ENCODE measurements at places on chromosomes 13 and 19. TPM values are rescaled to one million over a fixed set of nuclear protein-coding genes. Genes with fewer than 3 reads are reported as not detected.

- no peaks in the 10 kb centered on the region for H3K27me3 ChIP-seq
- H3K36me3 ChIP-seq: no peaks in the 10 kb centered on the region
- no peak overlapping the region for H3K27ac ChIP-seq
- no peaks in the 10 kb centered on the region for H3K4me1 ChIP-seq
These were observed 755.9 kb downstream of the LIG4 start for GRCh38 chr13:107459430-107459829.

DNA sequence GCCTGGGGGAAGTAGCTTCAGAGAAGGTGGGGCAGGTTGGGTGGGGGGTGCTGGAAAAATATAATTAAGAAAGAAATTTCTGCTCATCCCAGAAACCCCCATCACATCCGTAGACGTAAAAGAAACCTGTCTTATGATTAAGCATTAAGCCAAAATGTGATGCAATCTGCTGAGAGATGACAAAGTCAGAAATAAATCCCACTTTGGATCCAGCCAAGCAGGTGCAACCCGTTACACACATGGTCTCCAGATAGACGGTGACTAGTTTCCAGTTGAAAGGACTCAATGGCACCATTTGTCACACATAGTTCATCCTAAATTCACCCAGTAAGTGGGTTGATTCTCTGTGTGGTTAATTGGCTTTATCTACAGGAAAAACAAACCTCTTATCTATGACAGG is 34.1 kb downstream of the PSG5 start:
- H3K36me3 ChIP-seq: no peaks in the 10 kb centered on the region
- H3K4me3 ChIP-seq: no peak overlapping the region
- no peaks in the 10 kb centered on the region for H3K27me3 ChIP-seq
- no peak overlapping the region for H3K27ac ChIP-seq

- DNase-seq: no peak
- H3K4me3 ChIP-seq: no peak overlapping the region
- no peak overlapping the region for H3K27ac ChIP-seq
- no peaks in the 10 kb centered on the region for H3K4me1 ChIP-seq
- H3K27me3 ChIP-seq: no peaks in the 10 kb centered on the region
- H3K36me3 ChIP-seq: no peaks in the 10 kb centered on the region
These were observed 22.8 kb upstream of the ITM2B start for GRCh38 chr13:48210178-48210577.

GRCh38 chr13:103238441-103238840 is 172.2 kb upstream of the SLC10A2 start:
- H3K27me3 ChIP-seq: no peaks in the 10 kb centered on the region
- no peak overlapping the region for H3K4me3 ChIP-seq
- H3K27ac ChIP-seq: no peak overlapping the region
- H3K4me1 ChIP-seq: no peaks in the 10 kb centered on the region

GRCh38 chr19:944663-945241 is 18.9 kb downstream of the ARID3A start:
- H3K27ac ChIP-seq: no peak overlapping the region
- no peak for DNase-seq
- H3K27me3 ChIP-seq: no peaks in the 10 kb centered on the region

DNA sequence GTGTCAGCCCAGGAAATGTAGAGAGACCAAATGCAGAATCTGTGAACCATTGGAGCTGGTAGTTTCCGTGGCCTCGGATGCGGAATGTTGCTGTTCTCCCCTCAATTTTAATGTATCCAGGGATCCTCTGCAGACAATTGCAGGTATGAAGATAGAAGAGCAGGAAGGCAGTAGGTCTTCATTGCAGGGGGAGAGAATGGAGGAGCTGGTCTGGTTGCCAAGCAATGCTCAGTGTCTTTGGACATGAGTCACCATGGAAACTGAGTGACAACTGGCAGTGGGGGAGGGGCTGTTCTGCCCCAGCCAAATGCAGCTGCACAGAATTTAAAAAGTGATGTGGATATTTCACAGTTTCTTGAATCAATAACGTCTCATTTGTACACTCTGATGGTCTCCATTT is 56.1 kb upstream of the ZNF835 start:
- no peak overlapping the region for H3K27ac ChIP-seq
- no peaks in the 10 kb centered on the region for H3K4me1 ChIP-seq
- DNase-seq: no peak
- H3K4me3 ChIP-seq: no peak overlapping the region
- H3K36me3 ChIP-seq: no peaks in the 10 kb centered on the region

DNA sequence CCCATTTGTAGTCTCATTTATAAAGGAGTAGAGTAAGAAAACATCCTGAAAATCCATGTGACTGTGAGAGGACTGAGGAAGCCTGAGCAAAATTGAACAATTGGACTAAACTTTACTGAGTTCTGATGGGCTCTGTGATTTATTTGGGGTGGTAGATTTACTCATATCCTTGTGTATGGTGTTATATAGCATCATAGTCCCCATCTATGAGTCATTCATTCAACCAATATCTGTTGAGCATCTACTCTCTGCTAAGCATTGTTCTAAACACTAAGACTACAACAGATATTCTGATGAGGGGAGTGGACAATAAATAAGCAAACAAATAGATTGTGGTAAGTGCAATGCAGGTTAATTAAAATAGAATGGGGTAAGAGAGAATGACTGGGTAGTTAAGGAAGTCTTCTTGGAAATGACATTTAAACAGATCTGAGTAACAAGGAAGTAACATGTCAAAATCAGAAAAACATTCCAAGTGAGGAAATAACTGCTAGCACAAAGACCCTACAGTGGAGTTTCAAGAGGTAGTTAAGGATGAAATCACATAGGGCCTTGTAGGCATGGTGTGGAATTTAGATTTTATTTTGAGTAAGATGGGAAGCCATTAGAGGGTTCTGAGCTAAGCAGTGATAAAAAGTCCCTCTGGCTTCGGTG is 36.3 kb upstream of the MLNR start:
- no peaks in the 10 kb centered on the region for H3K27me3 ChIP-seq
- H3K4me1 ChIP-seq: no peaks in the 10 kb centered on the region
- H3K36me3 ChIP-seq: peaks cover 7% of the 10 kb centered on the region

DNA sequence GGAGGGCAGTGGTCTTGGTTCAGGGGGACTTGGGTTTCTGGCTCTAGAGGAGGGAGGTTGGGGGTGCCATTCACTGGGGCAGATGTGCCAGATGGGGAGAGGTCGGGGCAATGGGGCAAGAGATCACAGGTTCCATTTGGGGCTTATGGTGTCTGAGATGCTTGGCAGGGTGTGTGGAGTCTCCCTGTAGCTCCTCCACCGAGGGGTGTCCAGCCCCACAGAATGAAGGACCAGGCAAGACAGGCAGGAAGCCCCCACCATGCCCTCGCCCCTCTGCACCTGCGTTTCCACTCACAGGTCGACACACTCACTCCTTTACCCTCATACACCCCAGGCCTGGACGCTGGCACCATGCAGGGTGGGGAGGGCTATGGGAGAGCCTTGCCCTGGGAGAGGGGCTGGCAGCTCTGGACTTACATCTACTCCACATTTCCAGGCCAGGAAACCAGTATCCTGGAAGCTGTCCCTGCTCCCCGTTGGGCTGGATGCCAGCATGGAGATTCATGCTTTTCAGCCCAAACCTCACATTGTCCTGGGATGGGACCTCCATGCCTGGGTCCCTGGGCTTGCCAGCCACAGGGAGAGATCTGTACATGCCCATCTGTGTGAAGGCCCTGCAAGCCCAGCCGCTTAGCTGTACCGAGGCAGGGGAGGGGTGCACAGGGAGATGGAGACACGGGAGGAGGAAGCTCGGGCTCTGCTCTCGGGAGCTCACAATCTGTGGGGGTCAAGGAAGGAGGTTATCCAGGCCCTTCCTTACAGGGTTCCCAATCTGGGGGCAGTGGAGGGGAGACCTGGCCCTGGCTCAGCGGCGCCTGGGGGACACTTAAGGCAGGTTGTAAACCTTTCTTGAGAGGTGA is 77.1 kb downstream of the CHST8 start:
- H3K4me1 ChIP-seq: no peaks in the 10 kb centered on the region
- peaks cover 1% of the 10 kb centered on the region for H3K27me3 ChIP-seq
- H3K4me3 ChIP-seq: no peak overlapping the region
- no peaks in the 10 kb centered on the region for H3K36me3 ChIP-seq

DNA sequence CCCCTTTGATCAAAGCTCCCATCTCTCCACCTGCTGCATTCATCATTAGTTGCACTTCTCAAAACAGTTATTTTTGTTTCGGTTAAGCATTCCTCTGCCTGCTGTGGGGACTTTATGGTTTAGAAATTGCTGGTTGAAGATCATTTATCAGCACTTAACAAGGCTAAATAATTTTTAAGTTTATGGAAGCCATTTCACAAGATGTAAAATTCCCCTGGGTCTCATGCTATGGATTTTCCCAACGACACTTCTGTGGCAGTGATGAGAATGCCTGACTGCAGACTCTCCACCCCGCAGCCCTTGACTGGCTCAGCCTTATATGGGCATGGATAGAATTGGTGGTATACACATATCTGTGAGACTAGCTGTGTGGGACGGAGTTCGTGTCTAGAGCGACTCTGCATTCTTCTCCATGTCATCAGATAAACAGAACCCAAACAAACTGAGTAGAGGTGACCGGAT is 52.8 kb downstream of the COL4A2 start:
- no peaks in the 10 kb centered on the region for H3K36me3 ChIP-seq
- H3K4me1 ChIP-seq: no peaks in the 10 kb centered on the region
- no peak overlapping the region for H3K4me3 ChIP-seq
- no peak overlapping the region for H3K27ac ChIP-seq

- H3K36me3 ChIP-seq: no peaks in the 10 kb centered on the region
- no peaks in the 10 kb centered on the region for H3K4me1 ChIP-seq
- DNase-seq: no peak
- H3K27ac ChIP-seq: no peak overlapping the region
These were observed 653.3 kb downstream of the DIAPH3 start for GRCh38 chr13:59510386-59510785.

Gene PRRG2
- total RNA-seq: 0.82 TPM

Gene WASF3
- 10.4 TPM for total RNA-seq

Gene ZNF763
- 0.49 TPM for total RNA-seq

Gene ZNF177
- total RNA-seq: 0.84 TPM

Gene TGFBR3L
- total RNA-seq: 1.0 TPM
